Naive thymus-derived CD4-positive, alpha-beta T cell (primary cell): ENCODE measurements at places on chromosomes 11 and 22. TPM values are rescaled to one million over a fixed set of nuclear protein-coding genes. Genes with fewer than 3 reads are reported as not detected.

GRCh38 chr11:112320668-112321067 lies 60.0 kb upstream of the PLET1 start:
- no peak for DNase-seq

Gene FGF3
- polyA plus RNA-seq, result not detected

DNA sequence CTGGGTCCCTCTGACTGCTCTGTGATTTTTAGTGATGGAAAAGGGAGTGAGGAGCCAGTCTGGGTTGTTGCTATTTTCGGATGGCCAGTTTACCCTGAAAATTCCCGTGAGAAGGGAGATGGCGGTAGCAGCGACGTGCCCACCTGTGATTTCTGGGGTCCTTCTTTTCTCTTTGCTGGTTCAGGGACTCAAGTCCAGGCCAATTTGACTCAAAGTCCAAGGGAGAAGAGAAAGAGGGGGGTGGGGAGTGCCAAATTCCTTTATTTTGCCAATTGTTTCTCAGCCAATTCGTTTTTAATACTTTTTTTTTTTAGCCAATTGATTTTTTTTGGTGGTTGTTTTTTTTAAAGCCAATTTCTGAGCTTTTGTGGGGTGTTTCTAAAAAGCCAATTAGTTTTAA lies 6.9 kb downstream of the IGF2 start:
- no peak for DNase-seq

GRCh38 chr11:32884770-32885384 lies 7.7 kb upstream of the QSER1 start:
- DNase-seq, result no peak

Gene OR2AT4
- polyA plus RNA-seq, result not detected
